ENCODE measurements at places on chromosomes 5 and 9.

GRCh38 chr9:77926371-77926878 lies 105.2 kb downstream of the GNAQ start:
- no peak for DNase-seq

GRCh38 chr5:177325868-177326381 lies 14.2 kb upstream of the MXD3 start:
- no peak for DNase-seq

- DNase-seq = no peak
Observed at GRCh38 chr5:118293378-118293777, 695.0 kb downstream of the DTWD2 start.

DNA sequence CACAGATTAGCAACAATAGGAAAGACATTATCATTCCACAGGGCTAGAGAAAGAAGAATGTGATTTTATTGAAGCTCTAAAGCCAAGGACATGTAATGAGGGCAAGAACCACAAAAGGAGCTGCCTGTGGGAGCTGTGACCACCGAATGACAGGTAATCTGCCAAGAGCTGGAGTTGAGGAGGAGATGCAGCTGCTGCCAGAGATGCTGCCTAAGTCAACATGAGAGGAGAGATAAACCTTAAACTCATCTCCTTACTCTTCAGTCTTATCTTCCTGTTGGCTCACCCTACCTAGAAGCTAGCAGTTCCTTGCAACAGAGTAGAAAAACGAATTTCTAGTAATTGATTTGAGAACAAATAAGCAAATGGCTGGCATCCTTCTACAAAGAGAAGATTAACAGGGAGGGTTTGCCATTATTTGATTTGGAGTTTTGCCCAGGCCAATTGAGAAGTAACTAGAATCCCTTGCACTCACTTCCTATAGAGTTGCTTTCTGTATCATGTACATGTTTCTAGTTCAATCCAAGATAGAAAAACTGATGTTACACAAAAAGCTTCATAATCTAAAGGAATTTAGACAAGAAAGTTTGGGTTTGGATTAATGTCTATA lies 539.2 kb downstream of the TLE1 start:
- no peak for DNase-seq

- DNase-seq = peak; percentile 35
Observed at GRCh38 chr9:17810728-17811571, 232.1 kb downstream of the SH3GL2 start.

- DNase-seq = no peak
Observed at GRCh38 chr5:20678814-20679298, 690.9 kb upstream of the CDH18 start.
